Activated CD4-positive, alpha-beta memory T cell treated with anti-CD3 and anti-CD28 coated beads for 36 hours (primary cell): ENCODE measurements at places on chromosomes 2 and 18. TPM values are rescaled to one million over a fixed set of nuclear protein-coding genes. Genes with fewer than 3 reads are reported as not detected.

The KCNE4 gene
- not detected for total RNA-seq

The EPHA4 gene
- 7.0 TPM for total RNA-seq

The CCL20 gene
- 72.0 TPM for total RNA-seq

The PID1 gene
- not detected for total RNA-seq

The HOXD4 gene
- not detected for total RNA-seq

The FRZB gene
- not detected for total RNA-seq

The ICA1L gene
- total RNA-seq, result 5.8 TPM

The ALK gene
- not detected for total RNA-seq

The TXNDC2 gene
- total RNA-seq, result not detected

DNA sequence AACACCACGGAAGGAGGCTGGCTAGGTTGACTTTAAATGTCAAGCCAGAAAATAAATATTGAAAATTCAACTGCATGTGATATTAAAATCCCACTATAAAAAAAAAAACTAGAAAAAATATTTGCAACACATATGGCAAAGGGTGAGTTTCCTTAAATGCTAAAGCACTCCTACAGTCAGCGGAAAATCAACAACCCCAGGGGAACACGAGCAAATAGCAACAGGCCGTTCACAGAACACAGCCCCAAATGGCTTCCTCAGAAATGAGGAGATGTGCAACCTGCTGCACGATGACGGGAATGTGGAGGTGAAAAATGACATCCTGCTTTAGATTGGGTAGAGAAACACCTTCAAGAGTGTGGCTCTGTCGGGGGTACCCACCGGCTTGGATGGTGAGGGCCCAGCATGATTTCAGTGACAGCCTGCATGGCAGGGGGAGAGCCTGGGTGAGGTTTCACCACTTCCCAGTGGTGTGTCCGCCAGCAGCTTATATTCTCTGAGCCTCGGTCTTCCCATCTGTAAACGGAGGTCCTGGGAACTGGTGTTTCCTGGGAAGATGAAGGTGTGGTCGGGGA is 157.9 kb upstream of the GLI2 start:
- no peak for DNase-seq

DNA sequence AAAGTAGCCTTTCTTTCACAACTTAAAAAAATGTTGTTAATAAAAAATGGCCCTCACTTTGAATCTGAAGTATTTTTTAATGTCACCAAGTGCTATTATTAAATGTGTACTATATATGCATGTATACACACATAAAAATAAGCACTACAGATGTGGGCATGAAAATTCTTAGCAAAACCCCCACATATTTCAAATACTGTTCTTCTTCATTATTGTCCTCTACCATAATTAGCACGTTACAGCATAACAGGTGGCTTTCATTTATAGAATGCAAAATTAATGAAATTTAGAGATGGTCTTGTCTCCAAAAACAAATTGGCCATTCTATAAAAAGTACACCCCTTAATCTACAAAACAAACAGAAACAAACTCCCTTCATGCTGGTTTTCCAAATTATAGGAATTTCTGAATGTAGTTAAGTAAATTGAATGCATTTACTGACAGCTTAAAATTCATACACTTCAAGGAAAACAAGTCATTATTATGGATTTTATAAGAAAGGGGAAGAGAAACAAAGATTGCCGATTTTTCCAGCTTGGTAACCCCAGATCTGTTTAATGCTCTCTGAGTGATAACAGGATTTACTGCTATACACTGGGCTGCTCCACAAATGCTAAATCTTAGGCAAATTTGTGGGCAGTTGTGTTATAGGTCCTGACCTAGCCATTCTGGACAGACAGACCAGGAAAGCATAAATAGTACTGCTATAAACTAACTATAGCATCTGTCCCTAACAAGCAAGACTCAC is 67.2 kb downstream of the SPRED2 start:
- DNase-seq, result no peak

GRCh38 chr2:60486551-60486950 is 66.9 kb downstream of the BCL11A start:
- DNase-seq, result no peak

DNA sequence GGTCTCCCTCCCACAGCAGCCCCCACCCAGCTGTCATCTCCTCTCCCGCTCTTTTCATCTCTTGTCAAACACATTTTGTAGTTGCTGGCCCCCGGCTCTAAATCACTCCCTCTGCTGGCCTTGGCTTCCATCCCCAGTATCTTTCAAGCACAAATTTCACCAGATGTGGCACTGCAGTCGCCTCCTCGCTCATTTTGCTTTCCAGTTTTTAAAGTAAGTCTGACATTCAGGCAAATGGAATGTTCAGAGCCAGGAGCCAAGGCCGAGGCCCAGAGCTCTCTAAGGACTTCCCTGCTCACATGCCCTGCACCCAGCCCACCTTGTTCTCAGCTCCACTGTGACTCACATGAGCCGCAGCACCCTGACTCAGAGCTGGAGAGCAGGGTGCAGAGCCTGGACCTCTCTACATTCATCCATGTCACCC is 158.4 kb downstream of the GALNT14 start:
- peak; percentile 20 for DNase-seq

DNA sequence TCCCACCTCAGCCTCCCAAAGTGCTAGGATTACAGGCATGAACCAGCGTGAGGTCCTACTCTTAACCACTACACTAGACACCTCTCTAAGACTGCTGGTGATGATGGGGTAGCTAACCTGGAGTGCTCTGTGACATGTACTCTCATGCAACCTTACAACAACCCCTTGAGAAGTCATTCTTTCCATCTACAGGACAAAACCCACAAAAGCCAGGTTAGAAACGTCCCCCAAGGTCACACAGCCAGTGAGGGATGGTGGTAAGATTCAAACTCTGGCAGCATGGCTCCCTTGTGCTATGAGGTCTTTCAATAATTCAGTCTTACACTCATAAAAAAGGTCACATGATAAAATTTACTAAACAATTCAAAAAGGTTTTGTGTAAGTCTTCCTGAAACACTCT is 94.8 kb upstream of the SERTAD2 start:
- DNase-seq, result peak; percentile 40

DNA sequence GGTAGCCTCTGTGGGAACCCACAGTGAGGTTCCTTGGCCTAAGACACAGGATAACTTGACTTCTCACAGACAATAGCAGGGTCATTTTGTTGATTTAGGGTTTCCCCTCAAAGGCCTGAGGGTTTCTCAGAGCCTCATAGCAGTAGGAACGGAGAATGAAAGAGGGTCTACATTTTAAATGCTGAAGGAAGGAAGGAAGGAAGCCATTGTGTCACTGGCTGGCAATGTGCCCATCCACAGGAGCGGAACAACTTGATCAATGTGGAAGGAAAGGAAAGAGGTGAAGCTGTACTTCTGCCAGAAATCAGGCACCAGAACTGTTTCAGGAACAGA is 5.1 kb downstream of the IL1B start:
- DNase-seq, result no peak

- DNase-seq, result peak; percentile 19
These were observed 109.1 kb upstream of the CTDP1 start for GRCh38 chr18:79570266-79571201.

GRCh38 chr18:9353596-9353995 is 19.0 kb downstream of the TWSG1 start:
- no peak for DNase-seq

DNA sequence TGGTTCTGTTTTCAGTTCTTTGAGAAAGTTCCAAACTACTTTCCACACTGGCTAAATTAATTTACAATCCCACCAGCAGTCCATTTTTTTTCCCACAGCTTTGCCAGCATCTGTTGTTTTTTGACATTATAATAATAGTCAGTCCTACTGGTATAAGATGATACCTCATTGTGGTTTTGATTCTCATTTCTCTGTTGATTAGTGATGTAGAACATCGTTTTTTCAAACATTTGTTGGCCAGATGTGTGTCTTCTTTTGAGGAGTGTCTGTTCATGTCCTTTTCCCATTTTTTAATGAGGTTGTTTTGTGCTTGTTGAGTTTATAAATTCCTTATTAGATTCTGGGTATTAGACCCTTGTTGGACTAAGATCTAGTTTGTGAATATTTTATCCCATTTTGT is 376.8 kb upstream of the NT5C1B start:
- DNase-seq, result no peak

DNA sequence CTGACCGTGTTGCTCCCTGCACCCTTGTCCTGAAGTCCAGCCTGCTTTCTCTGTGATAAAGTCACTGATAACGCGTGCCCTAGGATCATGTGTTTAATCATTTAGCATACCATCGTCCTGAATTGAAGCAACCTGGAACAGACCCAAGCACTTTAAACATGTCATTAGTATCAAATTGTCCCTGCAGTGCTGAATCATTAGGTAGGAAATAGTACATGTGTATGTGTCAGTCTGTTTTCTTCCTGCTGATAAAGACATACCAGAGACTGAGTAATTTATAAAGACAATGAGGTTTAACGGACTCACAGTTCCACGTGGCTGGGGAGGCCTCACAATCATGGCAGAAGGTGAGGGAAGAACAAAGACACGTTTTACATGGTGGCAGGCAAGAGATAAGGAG is 2.8 kb downstream of the ASB18 start:
- no peak for DNase-seq

GRCh38 chr2:26034637-26034992 is 731 bp downstream of the RAB10 start:
- no peak for DNase-seq

- DNase-seq, result no peak
These were observed 214.2 kb upstream of the ERBB4 start for GRCh38 chr2:212752730-212753351.

- no peak for DNase-seq
These were observed 69.2 kb downstream of the EHBP1 start for GRCh38 chr2:62774555-62775366.

- DNase-seq, result no peak
These were observed 152.9 kb downstream of the SPP2 start for GRCh38 chr2:234203135-234203984.

DNA sequence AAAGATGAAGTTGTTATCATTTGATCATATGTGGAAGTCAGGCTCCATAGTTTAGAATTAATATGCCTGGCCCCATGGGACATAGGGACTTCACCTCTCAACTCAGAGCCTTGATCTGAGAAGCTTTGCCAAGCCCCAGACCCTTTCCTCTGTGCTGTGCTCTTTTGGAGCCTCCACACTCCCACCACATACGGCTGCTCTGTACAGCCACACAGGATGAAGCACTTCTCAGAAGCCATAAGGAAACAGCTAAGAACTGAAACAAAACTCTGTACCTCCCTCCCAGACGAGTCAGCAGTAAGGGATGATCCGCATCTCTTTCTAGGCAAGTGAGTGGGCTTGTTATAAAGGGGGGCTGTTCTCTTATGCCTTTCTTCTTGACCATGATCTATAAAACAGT is 66.5 kb downstream of the CAB39 start:
- DNase-seq, result peak; percentile 54

DNA sequence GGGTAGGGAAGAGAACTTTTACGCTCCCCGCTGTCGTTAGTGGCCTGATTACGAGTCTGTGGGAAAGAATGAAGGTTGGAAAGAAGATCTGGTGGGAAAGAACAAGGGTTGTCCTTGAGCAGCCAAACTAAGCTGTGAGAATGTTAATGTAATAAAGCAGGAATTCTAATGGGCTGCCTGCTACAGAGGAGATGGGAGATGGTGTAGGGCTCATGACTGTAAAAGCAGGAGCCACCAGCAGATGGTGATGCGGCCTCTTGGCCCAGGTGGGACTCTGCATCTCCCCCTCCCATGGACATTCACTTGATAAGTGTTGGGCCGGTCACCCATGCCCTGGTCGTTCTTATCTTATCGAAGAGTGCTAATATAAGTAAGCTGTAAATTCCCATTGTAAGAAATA is 150.0 kb downstream of the NEDD4L start:
- DNase-seq, result no peak

- DNase-seq, result no peak
These were observed 142.1 kb downstream of the PHLPP1 start for GRCh38 chr18:62857263-62857976.

DNA sequence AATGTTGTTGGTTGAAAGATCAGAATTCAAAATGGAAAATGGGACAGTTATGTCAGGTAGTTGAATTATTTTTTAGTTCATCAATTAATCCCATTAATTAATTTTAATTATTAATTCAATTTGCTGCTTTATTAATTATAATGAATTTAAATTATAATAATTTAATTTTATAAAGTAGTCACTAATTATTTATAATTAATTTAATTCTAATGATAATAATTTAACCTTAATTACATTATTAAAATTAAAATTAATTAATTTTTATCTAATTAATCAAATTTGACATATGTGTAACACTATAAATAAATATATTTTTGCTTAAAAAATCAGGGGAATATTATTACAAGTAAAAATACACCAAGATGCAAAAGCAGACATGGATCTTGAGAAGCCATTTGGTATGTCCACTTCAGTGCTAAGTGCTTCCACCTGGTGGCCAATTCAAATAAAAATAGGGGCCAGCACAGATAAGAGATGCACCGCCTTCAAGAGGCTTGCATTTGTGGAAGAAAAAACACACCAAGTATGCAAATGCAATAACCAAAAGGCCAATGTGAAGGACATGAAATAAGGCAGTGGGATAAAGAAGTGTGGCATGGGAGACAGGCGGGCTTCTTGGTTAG is 73.2 kb downstream of the MBP start:
- peak; percentile 57 for DNase-seq

DNA sequence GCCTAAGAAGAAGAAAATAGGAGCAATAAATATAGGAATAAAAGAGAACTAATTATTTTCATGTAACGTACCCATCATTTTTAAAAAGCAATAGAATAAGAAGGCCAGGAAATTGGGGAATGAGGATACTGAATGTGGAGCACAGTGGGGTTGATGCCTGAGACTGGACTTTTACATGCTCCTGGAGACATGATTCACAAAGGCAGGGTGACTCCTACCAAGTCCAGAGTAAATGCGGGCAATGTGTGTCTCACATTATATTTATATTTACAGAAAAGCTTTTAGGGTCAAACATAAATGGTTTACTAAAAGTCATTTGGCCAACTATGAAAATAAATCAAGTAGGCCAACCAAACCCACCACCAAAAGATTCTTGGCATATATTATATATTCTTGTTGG is 87.9 kb upstream of the COL5A2 start:
- no peak for DNase-seq

DNA sequence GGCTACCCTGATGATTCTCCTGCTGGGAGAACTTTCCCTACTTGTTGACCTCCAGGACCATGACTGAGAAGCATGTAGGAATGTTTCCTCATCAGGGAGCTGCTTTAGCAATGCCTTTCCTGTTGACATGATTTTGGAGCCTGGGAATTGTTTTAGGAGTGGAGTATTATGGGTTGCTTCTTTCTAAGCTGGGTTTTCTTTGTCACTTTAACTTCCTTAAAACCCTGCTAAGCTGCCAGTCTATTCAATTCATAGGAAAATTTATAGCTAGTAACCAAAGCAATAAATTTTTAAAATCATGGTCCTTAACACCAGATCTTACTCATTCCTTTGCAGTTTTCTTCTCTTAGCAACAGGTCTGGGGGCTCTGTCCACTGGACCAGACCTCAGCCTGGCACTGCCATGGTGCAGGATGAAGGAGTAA is 125.6 kb upstream of the TACR1 start:
- no peak for DNase-seq

DNA sequence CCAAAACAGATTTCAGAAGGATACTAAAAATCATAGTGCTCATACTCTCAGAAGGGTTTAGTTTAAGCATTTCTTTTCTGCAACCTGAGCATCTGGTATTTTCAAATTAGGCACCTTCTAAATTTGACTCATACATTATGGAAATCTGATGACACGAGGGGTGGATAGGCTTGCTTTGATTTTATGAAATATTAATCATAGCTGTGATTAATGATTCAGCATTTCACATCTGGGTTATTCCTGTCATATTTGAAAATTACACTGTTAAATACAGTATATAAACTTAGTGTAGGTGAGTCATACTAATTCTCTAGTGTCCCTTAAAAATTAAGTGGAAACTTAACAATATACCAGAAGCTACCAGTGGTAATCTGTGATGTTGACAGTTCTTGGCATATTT is 47.7 kb downstream of the MRPS9 start:
- no peak for DNase-seq

GRCh38 chr2:164692114-164692513 is 70.8 kb upstream of the GRB14 start:
- no peak for DNase-seq
